ENCODE measurements at places on chromosomes 6 and 20.

DNA sequence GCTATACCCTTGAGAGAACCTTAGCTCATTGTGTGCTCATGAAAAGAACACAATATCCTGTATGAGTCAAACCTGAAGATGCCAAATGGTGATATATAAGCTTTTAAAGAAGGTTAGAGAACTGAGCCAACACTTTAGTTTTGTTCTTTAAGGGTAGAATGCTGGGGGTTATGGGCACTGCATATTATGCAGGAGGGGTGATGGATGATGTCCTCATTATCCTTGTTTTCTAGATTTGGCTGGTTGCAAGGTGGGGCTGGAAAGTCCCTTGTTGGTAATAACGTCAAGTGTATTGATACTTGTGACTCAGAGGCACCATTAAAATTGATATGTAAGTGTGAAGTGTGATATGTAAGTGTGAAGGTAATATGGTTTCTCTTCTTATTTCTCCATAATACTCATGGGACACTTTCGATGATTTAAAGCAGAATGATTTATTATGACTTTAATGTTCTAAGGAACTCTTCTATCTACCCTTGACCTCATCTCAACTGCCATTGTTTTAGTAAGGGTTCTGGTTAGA lies 113.7 kb upstream of the DTNBP1 start:
- no peak for DNase-seq

DNA sequence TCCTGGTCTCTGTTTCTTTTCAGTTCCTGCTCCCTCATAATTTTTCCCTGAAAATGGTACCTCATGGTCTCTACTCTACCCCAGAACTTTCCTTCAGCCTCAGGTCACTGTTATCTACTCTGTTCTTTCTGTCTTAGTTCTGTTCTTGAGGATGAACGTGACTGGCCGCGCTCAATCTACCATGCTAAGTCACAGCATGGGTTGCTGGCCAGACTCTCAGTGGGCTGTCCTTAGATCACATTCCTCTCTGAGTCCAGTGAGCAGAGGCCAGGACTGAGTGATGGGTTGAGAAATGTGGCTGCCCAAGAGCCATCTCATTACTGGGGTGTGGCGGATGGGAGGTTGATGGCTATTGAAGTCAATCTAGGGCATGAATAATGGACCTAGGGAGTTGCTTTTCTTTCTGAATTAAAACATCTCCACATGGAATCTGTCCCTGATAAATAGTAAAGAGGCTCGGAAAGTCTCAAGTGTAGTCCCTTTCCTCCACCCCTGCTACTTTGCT lies 164.0 kb upstream of the DTNBP1 start:
- no peak for DNase-seq

DNA sequence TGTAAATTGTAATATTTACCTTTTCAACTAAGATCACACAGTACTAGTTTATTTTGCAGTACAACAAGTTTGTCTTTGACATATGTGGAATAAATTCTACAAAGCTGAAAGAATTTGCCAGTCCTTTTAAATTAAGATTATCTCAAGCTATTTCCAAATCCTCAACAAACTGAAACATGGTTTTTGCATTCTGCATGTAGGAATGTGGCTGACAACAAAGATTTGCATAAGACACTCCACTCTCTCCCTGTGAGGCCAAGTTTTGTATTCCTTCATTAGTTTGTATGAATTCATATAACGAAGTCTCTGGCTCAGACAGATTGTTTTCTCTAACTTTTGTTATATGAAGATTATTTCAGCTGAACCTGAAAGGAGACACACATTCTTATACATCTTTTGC lies 124.1 kb upstream of the THEMIS start:
- no peak for DNase-seq

DNA sequence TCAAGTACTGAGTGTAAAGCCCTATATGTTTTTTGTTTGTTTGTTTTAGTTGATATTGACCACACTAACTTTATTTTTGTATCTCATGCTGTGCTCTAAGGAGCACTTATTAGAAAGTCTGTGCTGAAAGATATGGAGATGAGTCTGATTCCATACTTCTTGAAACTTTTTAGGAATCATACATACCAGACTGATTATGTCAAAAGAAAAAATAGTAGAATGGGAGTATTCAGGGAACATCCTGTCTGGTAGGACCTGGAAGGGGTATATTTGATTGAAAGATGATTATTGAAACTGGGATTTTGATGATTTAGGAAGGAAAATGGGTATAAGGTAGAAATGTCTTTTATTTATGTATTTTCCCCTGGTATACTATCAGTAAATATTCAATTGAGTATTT lies 111.4 kb downstream of the QKI start:
- DNase-seq: no peak

- DNase-seq: no peak
Measured at GRCh38 chr20:6418732-6419131, 295.9 kb upstream of the FERMT1 start.

- DNase-seq: no peak
Measured at GRCh38 chr6:105850261-105851112, 235.6 kb upstream of the PRDM1 start.

- no peak for DNase-seq
Measured at GRCh38 chr20:35870541-35871258, 83.6 kb downstream of the SCAND1 start.

- no peak for DNase-seq
Measured at GRCh38 chr20:43472671-43473380, 15.1 kb downstream of the SRSF6 start.

DNA sequence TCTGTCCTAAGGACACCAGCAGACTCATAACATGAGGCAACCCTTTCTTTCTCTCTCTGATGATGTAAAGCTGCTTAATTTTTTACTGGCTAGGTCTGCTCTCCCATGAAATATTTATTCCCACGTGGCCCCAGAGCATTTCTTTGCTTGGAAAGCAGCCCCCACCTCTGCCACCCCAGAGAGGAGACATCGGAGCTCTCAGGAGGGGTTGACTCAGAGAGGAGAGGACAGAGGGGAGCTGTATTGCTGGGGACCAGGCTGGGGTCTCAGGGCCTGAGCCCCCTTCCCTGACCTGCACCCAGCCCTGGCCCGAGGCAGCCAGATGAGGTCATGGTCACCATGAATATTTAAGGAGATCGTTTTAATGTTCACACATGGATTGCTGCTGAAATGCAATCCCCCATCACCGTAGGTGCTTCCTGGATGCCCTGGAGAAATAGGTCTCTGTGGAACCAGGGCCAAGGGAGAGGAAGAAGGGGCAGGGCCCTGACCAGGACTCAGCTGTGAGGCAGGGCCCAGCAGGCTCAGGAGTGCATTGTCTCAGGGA lies 117.5 kb downstream of the DLL1 start:
- no peak for DNase-seq

DNA sequence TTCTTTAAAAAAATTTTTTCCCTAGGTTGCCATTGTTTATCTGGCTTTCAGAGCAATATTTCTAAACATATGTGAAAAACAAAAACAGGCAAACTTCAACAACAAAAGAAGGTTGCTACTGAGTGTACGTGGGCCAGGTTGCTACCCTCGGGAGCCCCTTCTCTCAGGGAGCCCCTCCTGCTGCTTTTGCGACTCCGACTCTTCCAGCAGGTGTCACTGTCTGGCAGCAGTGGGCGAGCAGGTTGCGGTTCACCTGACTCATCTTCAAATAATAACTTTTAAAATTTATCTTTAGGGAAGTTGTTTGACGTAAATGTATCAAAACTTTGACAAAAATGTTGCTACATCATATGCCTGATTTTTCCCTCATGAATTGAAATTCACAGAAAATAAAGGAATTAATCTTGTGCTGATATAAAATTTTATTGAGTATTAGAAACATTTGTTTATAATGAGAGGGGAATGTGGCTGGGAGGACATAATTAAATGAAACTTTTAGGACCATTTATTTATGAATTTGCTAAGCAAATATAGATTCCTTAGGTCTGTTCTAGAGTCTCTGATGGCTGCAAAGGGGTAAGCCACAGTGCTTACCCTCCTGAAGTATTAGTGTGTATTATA lies 138.8 kb downstream of the HIVEP1 start:
- no peak for DNase-seq

GRCh38 chr6:131206463-131207251 lies 71.4 kb downstream of the AKAP7 start:
- no peak for DNase-seq

GRCh38 chr6:48535582-48536009 lies 424.6 kb upstream of the PTCHD4 start:
- DNase-seq: peak; percentile 14

GRCh38 chr20:59007665-59008511 lies 834 bp upstream of the CTSZ start:
- no peak for DNase-seq

- DNase-seq: no peak
Measured at GRCh38 chr6:92586236-92586977, 833.0 kb downstream of the EPHA7 start.

- no peak for DNase-seq
Measured at GRCh38 chr6:52640170-52640569, 30.7 kb upstream of the TMEM14A start.

GRCh38 chr20:5766085-5766764 lies 16.0 kb downstream of the SHLD1 start:
- DNase-seq: no peak

GRCh38 chr6:116229287-116229913 lies 24.5 kb downstream of the TSPYL4 start:
- DNase-seq: peak; percentile 64

- no peak for DNase-seq
Measured at GRCh38 chr6:100347901-100348550, 116.7 kb downstream of the SIM1 start.

GRCh38 chr20:55052459-55052858 lies 577.1 kb downstream of the DOK5 start:
- DNase-seq: no peak

DNA sequence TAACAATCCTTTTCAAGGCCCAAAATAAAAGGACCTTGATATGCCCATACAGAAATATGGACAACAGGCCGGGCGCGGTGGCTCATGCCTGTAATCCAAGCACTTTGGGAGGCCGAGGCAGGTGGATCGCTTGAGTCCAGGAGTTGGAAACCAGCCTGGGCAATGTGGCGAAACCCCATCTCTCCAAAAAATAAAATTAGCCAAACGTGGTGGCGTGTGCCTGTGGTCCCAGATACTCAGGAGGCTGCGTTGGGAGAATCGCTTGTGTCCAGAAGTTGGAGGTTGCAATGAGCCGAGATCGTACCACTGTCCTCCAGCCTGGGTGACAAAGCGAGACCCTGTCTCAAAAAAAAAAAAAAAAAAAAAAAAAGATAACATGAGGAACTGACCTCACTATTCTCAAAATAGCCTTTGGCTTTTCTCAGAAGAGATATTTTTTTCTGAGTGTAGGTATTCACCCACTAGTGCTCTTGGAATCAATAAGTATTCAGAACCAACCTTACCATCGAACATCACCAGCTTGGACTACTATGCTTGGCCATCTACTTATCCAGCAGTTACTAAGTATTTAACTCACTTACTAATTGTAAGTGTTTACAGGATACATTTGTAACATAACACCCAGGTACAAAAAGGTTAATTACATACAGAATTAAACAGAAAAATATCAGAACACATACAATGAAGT lies 99.2 kb downstream of the OR2B2 start:
- DNase-seq: no peak

- no peak for DNase-seq
Measured at GRCh38 chr6:170317076-170317475, 10.5 kb downstream of the FAM120B start.

DNA sequence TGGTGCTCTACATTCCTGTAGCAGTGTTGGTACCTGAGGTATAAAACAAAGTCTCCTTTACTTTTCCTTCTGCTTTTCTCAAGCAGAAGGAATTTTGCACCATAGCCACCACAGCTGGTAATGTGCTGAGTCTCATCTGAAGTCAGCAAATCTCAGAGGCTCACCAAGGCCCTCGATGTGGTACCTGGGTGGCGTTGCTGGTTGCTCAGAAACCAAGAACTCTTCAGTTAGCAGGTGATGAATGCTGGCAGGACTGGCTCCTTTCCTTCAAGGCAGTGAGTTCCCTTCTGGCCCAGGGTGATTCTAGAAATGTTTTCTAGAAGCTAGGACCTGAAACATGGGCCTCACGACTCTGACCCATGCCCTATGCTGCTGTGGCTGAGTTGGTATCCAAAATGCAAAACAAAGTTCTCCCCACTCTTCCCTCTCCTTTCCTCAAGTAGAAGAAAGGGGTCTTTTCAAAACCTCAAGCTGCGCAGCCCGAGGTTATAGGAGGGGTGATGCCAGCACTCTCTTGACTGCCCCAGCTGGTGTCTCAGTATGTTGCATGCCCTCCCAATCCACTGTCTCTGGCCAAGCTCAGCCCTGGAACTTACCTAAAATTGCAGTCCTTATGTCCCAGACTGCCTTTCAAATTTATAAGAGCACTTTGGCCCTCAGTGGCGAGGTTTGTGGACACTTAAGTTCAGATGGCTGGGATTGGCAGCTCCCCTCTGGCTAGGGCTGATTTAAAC lies 592.3 kb downstream of the FRK start:
- DNase-seq: no peak

- DNase-seq: no peak
Measured at GRCh38 chr6:55953335-55953734, 77.9 kb upstream of the BMP5 start.

DNA sequence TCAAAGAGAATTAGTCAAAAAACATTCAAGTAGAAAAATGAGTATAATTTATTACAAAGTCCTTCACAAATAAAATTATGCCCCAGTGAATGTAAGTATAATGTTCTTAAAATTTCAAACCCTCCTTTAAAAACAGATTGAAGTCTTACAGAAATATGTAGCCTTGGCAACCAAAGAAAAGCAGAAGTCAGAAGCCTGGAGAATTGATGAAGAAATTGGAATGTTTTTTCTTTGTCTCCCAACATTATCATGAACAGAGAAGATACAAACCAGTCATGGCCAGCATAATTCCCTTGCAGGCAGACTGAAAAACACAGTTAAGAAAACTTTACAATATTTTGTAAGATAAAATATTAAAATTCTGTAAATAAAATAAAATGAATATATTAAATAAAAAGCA lies 221.9 kb downstream of the TBC1D32 start:
- no peak for DNase-seq

DNA sequence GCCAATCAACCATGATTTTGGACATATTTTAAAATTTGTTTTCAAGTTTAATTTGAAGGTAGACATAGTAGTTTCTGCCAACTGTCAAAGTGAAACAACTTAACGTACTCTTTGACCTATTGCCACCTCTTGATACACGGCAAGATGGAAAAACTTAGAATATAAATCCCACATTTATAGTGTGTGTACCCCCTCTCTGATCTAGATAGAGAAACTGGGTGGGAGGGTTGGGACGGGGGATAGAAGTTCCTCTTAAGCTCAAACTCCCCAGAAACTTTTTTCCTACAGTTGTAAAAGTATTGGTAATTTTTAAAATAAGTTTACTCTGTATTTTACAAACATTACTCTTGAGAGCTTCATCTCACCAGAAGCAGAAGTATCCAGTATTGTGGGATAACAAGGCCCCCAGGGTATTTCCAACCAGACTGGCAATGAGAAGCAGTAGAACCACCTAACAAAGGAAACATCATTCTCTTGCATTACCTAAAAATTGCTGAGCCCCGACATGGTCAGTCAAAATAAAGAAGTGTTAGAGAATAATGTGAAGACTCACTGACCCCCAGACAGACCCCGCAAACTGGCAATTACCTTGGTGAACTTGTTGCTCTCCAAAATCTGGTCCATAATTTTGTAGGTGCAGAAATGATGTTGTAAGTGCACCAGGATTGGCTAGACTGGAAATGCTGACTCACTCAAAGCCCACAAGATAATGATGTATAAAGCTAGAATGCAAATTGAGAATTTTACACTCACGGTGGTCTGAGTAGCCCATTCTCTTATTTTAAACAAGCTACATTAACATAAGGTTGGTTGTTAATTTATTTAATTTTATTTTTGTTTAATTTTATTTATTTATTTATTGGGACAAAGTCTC lies 74.7 kb upstream of the TNFAIP3 start:
- DNase-seq: no peak

GRCh38 chr6:28922004-28922820 lies 1.6 kb downstream of the TRIM27 start:
- DNase-seq: no peak

GRCh38 chr6:158249340-158249836 lies 62.9 kb upstream of the TULP4 start:
- no peak for DNase-seq
